ENCODE measurements at places on chromosomes 3 and 15. TPM values are rescaled to one million over a fixed set of nuclear protein-coding genes. Genes with fewer than 3 reads are reported as not detected.

- DNase-seq = no peak
Measured at GRCh38 chr15:58957101-58957973, 23.9 kb upstream of the SLTM start.

DNA sequence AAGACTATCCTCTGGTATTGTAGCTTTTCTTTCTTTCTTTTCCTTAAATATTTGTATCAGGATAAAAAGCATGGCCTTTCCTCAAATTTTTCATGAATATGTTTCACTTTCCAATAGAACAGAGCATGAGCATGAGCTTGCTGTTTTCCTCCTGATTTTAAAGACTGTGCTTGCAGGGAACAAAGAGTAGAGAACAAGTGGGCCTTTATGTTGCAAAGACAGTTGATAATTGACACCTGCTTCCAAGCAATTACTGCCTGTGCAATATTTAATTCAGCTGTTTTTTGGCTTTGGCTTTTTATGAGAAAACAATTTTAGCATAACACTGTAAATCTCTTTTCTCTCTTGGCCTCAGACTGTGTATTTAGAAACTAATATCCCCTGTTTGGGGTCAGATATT lies 263.6 kb upstream of the AZI2 start:
- DNase-seq = no peak

DNA sequence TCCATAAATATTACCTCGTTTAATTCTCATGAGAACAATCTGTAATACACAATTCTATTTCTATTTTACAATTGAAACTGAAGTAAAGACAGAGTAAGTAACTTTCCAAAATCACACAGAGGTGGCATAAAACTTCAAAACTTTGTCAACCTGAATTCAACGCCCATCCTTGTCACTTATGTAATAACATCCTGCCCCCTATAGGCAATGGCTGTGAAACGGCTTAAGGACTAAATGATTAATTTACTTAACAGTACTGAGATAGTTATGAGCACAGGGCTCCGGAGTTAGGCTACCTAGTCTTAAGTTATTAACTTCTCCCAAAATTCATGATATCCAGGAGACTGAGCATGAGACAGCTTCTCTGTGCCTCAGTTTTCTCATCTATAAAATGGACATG lies 293.1 kb upstream of the CHRM5 start:
- no peak for DNase-seq

DNA sequence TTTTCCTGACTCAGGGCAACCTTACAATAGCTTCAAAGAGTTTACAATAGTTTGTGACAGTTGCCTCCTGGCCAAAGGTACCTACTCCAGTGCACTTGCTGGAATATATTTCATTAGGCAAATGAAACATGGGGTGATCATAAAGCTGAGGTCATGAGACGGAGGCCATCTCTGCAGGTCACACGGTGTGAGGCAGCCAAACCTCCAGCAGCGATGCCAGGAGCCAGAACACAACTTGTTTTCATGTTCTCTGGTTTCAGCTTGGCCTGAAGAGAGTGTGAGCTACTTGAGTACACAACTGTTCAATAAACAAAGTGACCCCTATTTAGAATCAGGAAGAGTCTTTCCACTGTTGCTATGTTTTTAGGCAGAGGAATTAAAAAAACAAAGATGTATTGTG lies 42.7 kb upstream of the PYGO1 start:
- DNase-seq = no peak

DNA sequence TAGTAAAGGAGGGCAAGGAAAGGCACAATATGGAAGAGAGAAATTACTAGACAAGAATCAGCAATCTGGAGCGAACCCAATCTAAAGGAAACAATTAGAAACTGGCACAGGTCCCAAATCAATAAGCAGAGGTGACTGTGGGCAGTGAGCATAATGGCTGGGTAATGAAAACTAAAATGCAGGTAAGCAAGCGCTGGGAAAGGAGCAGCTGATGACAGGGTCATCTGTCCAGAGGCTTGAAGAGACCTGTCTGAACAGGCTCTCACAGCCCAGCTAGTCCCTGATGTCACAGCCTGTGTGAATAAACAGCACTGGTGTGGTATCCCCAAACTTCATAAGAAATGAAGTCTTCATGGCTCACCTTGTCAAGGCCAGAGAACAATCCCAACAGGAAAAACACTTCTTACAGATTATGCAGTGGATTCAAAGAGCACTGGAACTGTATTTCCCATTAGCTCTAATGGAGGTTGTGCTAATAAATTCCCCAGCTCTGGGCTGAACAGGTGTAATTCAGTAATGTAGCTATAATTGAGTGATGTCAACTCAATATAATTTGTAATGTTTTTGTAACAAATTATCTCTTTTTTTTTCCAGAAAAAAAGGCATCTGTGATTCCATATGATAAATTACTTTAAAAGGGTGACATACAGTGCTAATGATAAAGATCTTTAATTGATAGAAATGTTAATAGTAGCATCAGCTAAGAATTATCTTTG lies 197.3 kb downstream of the FHIT start:
- DNase-seq = no peak

Gene RNU5B-1
- not detected for polyA plus RNA-seq

DNA sequence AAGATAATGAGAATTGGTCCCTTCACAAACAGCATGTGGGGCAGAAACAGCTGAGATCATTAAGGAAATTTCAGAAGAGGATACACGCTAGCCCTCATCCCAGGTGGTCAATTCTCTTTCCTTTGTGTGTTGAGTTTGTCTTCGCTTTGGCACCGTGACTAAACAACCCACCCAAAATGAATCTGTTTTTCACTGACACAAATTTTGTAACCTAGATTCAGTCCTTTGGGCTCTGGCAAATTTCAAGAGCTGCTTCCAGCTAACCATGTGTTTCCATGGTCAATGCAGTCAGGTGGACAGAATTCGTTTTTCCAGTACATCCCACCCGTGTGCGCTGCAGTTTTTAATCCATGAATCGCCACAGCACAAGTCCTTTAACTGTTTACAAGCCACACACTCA lies 435.4 kb downstream of the WDR72 start:
- no peak for DNase-seq

Gene GALNT15
- not detected for polyA plus RNA-seq

DNA sequence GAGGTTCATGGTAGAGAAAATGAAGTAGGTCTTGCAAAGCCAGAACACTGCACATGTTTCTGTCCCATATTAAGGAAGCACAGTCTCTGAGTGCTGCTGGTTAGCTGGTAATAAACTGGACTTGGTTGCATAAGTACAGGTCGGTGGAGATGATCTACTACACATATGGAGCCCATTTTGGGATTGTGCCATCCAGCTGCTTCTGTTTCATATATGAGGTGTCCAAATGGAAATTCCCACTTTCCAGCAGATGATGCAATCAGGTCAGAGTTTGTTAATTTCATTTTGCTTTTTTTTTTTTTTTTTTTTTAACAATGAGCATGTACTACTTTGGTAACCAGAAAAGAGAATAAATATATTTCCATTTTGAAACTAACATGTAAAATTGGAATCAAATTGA lies 122.6 kb downstream of the SATB1 start:
- DNase-seq = no peak

Gene TMEM212
- not detected for polyA plus RNA-seq
